ENCODE measurements at places on chromosomes 5 and 9.
A peak's percentile ranks its signal among the peaks of the same experiment; 100 is the strongest.

DNA sequence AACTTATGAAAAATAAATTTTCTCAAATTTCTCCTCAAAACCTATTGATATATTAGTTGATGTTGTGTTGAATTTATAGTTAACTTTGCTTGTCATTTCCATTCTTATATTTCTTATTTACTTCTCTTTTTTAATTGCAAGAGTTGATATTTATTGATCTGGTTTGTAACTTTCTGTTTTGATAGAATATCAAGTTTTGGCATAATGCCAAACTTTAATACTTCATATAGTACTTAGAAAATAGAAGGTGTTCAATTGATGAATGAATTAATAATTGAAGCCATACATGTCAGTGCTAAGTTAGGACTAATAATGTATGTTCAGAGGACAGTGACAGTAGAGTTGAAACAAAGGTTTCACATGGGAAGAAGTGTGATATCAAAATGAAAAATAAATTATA is 27.9 kb downstream of the ERCC6L2 start:
- no peak for DNase-seq

- no peak for DNase-seq
These were observed 907 bp downstream of the HMCN2 start for GRCh38 chr9:130266236-130267098.

DNA sequence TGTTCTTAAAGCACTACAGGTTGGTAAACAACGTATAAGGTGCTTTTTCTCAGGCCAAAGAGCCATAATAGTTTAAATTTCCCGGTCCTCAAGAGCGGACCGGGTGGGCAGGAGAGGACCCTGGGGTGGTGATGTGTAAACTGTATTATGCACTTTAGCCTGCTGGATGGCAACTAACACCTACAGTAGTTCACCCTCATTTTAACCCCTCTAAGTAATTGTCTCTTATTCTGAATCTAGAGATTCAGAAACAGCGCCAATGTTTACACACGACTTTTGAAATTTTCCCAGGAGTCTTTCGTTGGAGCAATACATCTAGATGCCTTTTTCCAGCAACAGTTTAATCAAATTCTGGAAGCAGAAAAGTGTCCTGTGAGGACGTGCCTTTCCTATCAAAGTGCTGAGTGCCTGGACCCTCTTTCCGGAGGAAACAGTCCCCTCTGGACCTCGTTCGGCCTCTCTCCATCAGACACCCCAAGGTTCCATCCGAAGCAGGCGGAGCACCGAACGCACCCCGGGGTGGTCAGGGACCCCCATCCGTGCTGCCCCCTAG is 676 bp upstream of the OCLN start:
- DNase-seq: no peak

- DNase-seq: no peak
These were observed 142.9 kb downstream of the DOCK8 start for GRCh38 chr9:357560-357959.

GRCh38 chr9:84374516-84374915 is 34.0 kb upstream of the SLC28A3 start:
- no peak for DNase-seq

DNA sequence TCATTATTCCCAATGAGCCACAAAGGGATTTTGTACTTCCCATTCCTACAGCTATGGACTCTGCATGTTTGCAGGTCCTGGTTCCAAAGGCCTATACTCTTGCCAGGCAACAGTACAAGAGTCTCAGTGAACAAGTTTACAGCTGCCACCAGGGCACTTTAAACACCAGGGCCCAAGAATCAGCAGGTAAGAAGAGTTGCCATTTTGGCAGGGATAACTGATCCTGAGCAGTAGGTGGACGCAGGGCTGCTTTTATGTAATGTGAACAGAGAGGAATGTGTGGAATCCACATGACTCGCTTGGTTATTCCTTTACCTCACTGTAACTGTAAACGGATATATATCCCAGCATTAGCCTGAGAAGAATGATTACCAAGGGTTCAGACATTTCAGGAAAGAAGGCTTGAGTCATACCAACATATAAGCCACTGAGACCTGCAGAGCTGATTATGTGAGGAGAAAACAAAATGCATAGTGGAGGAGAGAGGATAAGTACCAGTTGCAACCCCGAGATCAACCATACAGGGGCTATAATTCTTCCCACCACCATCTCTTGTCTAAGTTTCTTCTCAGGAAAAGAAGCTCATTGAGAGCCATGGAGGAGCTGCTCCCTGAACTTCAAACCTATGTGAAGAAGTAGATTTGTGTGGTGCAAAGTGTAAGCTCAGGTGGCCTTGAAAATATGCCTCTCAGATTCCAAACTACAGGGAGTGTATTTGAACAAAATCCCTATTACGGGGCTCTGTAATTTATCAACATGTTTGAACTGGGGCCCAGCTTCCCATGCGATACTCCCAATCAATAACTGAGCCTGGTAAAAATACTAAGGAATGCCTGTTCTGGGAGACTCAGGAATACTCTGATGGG is 24.6 kb downstream of the RAPGEF6 start:
- DNase-seq: peak; percentile 93

- DNase-seq: no peak
These were observed 40.2 kb downstream of the SPEF2 start for GRCh38 chr5:35657877-35658276.

DNA sequence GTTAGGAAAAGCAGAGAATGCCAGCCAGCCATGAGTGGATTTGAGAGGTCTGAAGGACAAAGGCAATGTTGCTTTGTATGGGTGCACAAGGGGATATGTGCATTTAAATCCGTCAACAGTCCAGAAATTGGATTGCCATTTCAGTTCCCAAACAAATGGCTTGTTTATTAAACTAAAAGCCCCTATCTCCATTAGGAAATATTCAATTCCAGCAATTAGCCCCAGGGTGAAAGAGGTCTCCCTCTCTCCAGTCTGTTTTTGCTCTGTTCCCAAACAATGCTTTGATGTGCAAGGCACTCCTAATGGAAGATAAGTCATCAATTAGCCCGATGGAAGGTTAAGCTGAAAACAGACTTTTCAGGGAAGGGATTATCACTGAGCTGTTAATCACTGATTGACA is 101.3 kb downstream of the C9orf152 start:
- DNase-seq: no peak

DNA sequence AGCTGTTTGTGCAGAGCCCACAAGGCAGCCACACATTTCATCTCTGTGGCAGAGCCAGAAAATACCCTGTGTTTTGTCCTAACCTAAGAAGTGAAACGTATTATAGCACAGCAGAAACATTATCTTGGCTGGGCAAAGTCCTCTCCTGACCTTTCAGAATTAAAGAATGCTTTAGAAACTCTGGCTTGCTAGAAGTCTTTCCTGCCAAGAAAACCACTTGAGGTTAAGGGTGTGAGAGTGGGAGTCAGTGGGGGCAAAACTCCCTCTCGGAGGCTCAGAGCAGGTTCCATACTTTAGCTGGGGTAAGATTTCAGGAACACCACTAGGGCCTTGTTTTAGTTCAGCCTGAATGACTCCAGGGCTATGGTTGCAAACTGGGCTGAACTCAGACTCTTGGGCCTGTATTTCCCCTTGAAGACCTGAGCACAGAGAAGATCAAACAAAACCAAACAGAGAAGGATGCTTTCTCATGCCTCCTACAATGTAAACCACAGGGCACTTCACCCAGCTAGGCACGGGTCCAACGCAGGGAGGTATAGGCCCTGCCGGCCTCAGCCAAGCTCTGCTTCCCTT is 48.0 kb downstream of the ZNF366 start:
- no peak for DNase-seq

- no peak for DNase-seq
These were observed 57.7 kb upstream of the CPEB4 start for GRCh38 chr5:173830421-173830820.

- DNase-seq: no peak
These were observed 3.0 kb upstream of the RASGRF2 start for GRCh38 chr5:80957031-80957761.

- no peak for DNase-seq
These were observed 7.0 kb upstream of the RASGEF1C start for GRCh38 chr5:180215783-180216630.

- no peak for DNase-seq
These were observed 58.3 kb upstream of the ERCC6L2 start for GRCh38 chr9:95817205-95817604.

DNA sequence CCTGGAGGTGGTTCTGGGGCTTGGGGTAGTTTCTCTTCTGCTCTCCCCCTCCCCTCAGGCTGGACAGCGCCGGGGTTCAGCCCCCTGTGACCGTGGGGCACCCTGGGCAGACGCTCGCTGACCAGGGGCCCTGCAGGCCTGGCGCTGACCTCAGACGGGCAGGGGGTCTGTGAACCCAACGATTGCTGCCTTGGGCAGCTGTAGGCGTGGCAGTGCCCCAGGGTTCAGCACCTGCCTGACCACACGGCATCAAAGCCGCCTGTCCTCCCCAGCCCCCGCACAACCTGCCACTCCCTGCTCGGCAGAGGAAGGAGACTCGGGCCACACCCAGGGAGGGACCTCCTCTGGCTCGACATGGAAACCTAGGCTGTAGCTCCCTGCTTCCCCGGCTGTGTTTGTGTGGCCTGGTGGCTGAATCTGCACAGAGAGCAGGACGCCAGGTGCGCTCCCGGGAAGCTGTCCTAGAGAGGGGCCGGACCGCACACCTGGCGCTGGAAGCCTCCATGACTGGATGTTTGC is 12.2 kb downstream of the LCN12 start:
- DNase-seq: no peak

DNA sequence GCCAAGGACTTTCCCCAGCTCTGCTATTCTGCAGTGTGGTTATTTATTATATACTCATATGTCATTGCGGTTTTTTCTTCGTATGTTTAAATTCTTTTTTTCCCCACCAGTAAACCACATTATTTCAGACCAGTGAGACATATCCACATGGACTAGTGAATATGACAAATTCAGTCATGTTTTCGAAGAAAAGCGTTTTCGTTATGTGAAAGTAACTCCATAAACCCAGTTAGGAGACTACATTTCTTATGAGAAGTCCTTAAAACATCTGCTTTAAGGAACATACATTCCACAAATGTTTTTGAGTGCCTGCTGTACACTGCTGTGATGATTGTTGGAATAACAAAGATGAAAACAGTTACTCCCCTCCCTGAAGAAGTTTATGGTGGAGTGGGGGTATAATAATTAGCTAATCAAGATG is 591.8 kb upstream of the CLINT1 start:
- DNase-seq: peak; percentile 81

- DNase-seq: no peak
These were observed 657.8 kb downstream of the TLE1 start for GRCh38 chr9:81031422-81032029.

DNA sequence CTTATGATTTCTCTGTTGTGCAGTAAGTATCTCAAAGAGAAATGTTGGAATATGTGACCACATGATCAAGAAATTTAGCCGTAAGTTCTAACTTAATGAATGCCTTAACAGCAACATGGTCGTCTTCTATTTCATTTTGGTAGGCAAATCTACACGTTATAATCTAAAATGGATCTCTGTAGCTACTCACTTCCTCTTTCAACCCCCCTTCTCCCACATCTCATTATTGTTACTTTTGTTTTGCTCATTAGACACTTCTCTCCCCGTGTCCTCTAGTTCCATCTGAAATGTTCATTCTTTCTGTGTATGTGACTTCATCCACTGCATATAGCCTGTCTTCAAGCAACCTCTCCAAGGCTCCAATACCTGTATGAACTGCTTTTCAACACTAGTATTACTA is 27.1 kb upstream of the LPAR1 start:
- DNase-seq: no peak

Measured in fibroblast of skin of right biceps (primary cell).